ENCODE measurements at places on chromosomes 11 and 22.

- no peak for DNase-seq
These were observed 2.9 kb upstream of the CBX7 start for GRCh38 chr22:39155421-39155820.

GRCh38 chr22:27723708-27724107 lies 77.8 kb downstream of the MN1 start:
- DNase-seq = no peak

DNA sequence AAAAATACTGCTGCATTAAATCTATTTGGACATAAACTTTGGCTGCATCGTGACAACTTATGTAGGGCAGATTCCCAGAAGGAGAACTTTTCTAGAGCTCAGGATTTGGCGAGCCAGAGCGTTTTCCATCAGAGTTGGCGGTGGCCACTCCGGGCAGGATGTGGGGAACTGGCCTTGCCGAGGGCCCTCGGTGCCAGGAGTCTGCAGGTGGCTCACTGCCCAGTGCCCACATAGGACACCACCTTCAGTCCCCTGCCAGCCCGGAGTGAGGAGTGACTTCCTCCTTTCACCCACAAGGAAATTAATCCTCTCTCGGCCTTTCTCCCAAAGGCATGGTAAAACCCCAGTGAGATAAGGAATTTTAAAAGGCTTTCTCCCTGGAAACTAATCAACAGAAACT lies 1.6 kb upstream of the LGALS2 start:
- DNase-seq = no peak

GRCh38 chr11:131108760-131109159 lies 192.5 kb upstream of the SNX19 start:
- DNase-seq = no peak

GRCh38 chr22:26483043-26483438 lies 542 bp downstream of the HPS4 start:
- DNase-seq = no peak

- DNase-seq = no peak
These were observed 8.9 kb downstream of the TMPRSS6 start for GRCh38 chr22:37100589-37101127.

GRCh38 chr22:25722223-25722622 lies 19.8 kb upstream of the MYO18B start:
- no peak for DNase-seq

DNA sequence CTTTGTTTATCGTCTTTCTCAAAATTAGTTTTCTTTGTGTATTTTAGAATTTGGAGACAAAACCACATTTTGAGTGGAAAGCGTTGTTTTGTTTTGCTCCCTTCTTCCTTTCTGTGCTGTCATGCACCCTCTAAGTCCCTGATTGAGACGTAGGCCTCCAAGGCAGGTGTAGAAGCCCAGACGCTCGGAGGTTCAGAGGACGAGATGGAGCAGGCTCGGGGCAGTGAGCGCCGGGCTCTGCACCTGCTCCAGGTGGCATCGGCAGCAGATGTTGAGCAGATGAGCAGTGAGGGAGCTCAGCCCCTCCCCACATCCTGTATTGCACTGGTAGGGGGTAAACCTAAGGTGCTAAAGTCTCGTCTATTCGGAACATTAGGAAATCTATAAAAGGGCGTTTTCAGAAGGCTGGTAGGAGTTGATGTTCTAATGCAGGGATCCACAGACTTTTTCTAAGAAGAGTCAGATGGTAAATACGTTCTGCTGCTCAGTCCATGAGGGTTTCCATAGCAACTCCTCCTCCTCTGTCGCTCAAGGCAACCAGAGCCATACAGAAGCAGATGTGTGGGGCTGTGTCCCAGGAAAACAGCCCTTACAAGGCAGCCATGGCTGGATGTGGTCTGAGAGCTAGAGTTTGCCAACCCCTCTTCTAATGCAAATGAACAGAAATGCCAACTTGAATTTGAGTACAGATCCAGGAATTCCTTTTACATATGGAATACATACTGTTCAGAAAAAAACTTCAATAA lies 724.2 kb downstream of the BRD1 start:
- no peak for DNase-seq

DNA sequence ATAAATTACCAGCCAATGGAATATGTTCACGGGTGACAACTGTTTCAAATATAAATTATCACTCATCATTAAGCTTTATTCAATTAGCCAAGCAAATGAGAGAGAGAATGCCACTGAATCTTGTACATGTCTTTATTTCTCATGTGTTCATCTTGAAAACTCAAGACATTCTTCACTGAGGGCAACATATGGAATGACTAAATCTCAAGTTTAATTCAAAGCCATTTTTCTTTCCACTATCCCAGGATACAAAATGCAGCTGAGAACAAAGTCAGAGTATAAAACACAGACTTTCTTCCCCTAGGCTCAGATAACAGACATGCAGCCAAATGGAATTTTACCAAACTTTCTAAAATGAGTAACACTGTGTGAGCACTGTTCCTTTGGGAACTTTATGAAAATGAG lies 12.1 kb upstream of the BBOX1 start:
- no peak for DNase-seq

DNA sequence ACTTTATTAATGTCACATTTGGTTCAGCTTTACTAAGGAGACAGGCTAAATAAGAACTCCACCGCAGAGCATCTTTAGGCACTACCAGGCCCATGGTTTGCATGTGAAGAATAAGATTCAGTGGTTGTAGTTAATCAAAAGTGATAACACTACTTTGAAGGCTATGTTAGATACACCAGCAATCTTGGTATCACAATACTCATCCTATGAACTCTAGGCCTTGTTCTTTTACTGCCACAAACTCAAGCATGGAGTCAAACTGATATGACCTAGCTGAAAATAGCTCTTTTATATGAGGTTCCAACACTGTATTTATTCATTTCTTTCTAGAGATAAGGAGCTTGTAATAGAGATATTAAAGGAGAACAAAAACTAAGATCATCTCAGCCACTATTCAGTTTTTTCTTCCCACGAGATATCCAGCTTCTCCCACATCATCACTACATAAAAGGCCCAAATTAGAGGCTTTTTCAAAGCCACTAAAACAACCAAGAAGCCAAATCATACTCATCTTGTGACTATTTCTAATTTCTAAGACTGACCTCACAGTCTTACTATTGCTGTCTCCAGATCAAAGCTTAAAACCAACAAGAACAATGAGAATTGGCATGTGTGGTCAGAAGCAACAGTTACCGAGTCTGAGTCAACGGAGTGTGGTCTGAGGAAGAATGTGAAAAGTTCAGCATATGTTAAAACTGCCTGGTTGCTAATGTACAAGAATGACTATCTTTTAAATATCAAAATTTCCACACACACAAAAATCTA lies 25.1 kb upstream of the GUCY1A2 start:
- no peak for DNase-seq

DNA sequence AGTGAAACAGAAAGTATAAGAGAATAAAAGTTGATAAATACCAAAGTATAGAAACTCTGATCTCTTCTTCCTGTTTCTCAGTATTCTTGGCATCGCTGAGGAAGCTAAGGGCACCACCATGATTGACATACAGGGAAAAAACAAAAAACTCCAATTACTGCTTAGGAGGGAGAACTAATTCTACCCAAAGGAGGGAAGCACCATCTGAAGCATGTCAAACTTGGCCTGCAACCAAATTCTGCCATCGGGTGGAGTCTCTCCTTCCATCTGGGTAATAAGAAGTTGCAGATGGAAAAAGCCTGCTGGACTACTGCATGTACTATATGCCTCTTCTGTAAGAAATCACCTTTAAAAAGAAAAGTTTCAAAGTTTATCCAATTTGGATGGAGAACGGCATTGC lies 30.5 kb upstream of the PPP2R1B start:
- DNase-seq = no peak

DNA sequence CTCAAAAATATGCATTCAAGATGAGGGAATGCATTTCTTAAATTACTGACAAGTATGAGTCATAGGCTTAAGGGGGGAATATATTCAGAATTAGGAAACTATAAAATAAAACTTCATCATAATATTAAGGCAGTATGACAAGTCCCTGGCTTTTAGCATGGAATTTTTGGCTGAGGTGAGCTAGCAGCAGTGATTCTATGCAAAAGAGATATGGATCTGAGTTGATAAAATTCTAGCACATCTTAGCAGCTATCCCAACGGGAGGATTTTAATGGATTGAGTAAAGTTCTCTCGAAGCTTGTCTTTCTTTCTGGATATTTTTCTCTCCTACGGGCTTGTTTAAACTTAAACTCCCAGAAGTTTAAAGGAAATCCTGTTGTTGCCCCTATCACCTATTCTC lies 1.2 kb downstream of the OR51Q1 start:
- DNase-seq = no peak

DNA sequence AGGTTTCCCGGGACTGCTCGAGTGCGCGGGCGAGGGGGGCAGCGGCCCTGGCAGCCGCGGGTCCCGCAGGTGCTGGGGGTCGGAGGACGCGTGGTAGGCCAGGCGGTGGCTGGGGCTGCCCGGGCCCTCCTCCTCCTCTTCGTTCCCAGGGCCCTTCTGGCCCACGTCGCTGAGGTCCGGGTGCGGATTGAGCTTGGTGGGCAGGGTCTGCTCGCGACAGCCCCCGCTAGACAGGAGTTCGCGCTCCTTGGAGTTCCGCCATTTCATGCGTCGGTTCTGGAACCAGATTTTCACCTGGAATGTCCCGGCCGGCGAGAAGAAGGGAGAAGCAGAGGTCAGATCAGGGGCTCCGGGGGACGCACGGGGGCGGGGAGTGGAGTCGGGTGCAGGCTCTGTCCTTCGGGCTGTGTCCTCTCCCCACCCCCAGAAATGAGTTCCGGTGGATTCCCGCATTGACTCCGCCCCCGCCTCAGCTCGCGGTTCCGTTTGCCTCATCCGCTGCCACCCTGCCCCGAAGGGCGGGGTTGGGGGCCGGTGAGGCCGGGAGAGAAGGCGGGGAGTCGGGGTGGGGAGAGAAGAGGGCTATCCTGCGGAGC lies 3.9 kb downstream of the DBX1 start:
- no peak for DNase-seq

GRCh38 chr11:104772806-104773241 lies 125.4 kb downstream of the CASP12 start:
- DNase-seq = no peak

- DNase-seq = no peak
These were observed 36.5 kb downstream of the NECTIN1 start for GRCh38 chr11:119692540-119692820.

DNA sequence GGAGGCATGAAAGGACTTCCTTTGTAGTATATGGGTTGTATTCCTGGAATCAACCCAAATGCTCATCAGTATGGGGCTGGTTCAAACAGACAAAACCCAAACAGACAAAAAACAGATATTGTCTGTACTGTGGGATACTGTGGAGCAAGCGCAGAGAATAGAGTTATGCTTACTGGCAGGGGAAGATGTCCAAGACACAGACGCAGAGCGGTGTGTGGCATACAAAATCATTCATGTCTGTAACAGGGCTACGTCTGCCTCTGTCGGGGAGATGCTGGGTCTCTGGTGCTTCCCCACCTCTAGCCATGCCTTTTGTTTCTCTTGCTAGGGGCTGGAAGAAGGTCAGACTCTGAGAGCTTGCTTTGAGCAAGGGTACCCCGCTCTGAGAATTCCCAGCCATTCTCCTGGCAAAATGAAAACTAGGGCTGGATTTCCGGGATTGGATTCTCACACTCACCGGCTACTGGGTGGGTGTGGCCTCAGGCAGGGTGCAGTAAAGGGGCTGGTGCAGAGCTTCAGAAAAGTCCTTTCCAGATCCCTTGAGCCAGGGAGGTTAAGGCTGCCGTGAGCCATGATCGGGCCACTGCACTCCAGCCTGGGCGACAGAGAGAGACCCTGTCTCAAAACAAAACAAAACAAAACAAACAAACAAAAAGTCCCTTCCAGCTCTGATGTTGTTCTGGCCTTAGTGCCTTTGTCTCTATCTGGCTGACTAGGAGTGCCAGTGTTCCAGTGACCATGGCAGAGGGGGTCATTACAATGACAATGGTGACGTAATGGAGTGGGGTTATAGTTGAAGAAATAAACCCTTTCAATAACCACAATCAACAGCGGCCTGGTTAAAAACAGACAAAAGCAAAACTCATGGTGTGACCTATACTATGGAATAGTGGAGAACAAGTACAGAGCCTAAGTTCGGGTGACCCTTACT lies 2.9 kb upstream of the ABCC8 start:
- peak; percentile 86 for DNase-seq

DNA sequence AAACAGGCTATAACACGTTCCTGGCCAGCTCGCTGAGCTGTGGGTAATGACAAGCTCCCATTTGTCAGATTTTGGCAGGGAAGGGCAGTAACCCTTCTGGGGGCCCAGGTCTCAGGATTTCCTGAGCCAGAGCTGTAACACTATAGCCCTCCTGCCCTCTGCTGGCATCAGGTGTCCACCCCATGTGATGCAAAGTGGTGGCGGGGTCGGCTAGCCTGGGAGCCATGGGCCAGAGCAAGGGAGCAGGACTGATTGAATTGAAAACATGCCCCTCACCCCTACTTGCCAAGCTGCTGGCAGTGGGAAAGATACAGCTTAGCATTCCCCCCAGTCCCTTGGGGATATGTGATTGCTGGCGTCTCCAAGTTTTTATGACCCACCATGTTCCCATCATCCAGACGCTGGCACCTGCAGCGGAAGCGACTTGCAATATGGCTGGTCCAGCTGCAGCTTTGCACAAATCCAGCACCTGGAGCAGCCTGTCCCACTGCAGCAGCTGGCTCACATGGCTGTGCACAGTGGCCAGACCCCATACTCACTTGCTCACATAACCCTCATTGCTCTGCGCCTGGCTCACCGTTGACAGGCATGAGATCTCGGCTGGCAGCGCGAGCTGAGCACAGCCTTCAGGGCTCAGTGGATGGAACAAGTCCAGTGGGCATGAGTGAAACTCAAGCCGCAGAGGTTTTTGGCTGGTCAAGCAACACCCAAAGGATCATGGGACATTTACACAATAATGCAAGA lies 1147.8 kb downstream of the JRKL start:
- no peak for DNase-seq

DNA sequence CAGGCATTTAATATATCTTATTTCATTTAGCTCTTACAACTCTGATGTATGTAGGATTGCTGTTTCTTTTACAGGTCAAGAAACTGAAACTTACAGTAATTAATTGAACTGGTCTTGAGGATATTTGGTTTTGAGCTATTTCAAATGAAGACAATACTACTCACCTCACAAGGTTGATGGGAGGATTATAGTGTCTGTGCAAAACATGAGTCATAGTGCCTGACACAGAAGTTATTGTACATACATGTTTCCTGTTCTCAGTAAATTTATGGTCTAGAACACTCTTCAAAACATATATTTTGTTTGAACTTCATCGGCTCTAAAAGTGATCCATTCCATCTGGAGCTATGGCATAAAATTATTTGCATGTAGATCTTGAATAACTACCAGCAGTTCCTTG lies 61.9 kb downstream of the CECR2 start:
- no peak for DNase-seq

- DNase-seq = no peak
These were observed 60.2 kb downstream of the LRRC32 start for GRCh38 chr11:76610371-76610770.

DNA sequence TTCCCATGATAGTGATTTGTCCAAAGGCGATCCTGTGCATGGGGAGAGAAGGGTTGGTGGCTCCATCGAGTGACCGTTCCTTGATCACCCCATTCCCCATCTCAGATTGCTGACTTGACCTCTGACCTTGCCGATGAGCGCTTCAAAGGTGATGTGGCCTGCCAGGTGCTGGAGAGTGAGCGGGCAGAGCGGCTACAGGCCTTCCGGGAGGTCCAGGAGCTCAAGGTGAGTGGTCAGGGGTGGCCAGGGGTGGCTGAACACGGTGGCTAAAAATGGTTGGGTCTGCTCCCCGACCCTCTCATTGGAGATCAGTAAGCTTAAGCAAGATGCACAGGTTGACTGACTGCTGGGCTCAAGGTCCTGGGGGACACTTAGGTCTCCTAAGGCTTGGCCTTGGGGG lies 148.7 kb downstream of the MYO18B start:
- DNase-seq = no peak

GRCh38 chr11:1120532-1121330 lies 37.0 kb upstream of the MUC5AC start:
- no peak for DNase-seq
